T-helper 1 cell (primary cell): ENCODE measurements at places on chromosomes 3 and 15.

- DNase-seq: no peak
These were observed 383.0 kb downstream of the TBL1XR1 start for GRCh38 chr3:176814285-176814684.

- DNase-seq: no peak
These were observed 76.9 kb upstream of the ICE2 start for GRCh38 chr15:60555806-60556205.

DNA sequence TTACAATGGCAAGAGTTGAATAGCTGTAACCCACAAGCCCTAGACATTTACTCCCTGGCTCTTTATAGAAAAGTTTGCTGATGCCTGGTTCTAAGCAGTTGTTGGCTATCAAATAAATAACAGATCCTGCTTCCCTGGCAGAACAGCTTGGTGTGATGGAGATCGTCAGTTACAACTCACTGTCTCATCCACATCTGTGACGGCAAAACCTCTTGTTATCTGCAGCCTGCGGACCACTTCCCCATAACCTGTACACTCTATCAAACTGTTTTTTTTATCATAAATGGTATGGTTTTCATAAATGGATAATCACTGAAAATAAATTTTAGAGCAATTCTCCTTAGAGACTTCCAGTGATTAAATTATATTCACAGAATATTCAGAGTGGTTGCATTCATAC, 14.1 kb downstream of the ZDHHC3 start:
- DNase-seq: no peak

GRCh38 chr15:63532307-63532744, 27.9 kb downstream of the USP3 start:
- no peak for DNase-seq

DNA sequence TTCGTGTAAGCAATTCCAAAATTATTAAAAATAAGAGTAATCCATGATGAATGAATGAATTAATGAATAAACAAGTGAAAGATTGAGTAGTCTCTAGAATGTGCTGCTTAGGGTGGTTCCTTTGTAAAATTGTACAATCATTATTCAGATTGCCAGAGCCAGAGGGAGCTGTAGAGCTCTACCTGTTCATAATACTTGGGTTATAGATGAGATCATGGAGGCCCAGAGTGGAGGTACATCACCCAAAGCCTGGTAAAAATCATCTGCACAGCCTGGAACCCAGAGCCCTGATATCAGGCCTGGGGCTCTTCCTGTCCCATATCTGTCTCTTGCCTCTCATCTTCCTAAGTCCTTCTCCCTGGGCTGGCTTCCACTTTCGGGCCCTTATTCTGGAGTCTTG, 297.2 kb downstream of the RPLP1 start:
- DNase-seq: no peak

DNA sequence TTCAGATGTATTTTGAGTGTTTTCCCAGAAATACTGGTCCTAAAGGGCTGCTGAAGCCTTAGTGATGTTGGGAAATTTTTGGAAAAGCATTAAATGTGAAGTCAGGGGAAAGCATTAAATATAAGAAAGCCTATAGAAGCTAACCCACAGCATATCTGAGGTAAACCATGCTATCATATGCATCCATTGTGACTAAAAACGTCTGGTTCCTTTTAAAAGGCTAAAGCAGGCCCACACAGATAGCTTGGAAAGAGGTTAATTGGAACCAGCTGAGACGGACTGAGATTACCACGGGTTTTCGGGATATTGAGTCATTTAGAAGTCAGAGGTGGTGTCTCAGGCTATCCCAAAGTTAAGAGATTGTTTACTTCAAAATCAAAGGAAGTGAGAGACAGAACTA, 78.2 kb downstream of the CYP19A1 start:
- DNase-seq: no peak

DNA sequence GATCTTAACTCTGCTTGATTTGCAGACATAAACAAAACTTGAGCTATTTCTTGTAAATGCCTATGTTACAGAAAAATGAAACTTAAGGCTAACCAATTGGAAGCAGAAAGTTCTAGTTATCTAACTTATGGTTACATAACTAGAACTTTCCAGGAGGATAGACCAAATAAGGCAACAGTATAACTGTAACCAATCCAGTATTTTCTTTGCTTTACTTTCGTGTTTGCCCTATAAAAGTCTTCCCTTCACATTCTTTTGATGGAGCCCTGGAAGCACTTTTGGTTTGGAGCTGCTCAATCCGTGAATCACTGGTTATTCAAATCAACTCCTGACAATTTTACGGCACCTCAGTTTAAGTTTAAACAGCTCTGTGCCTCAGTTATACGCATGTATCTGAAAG, 164.6 kb downstream of the SUCLG2 start:
- DNase-seq: no peak

DNA sequence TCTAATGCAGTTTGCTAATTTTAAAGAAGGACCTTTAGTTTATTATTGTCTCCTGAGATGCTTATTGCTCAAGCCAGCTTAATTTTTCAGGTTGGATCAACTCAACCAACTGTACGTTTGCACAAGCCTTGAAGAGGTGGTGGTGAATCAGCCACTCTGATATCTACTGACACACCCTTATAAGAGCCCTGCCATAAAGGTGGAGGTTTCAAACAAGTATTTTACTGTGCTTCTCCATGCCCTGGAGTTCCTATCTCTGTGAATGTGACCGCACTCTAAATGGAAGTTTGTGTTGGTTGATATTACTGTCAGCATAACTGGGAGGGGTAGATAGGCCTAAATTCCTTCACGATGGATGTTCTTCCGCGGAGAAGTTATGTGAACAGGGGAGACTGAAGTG, 297.3 kb upstream of the UBE2E1 start:
- DNase-seq: no peak

- DNase-seq: no peak
These were observed 1058.7 kb downstream of the FHIT start for GRCh38 chr3:60192297-60193114.
